ENCODE measurements at places on chromosomes 12 and 14. TPM values are rescaled to one million over a fixed set of nuclear protein-coding genes. Genes with fewer than 3 reads are reported as not detected.

Gene LHX5
- total RNA-seq: not detected

Gene IL23A
- total RNA-seq: not detected

Gene TTC6
- 0.18 TPM for total RNA-seq

Gene ZNF641
- total RNA-seq: 10.2 TPM

Gene DBX2
- not detected for total RNA-seq

Gene OR6C76
- not detected for total RNA-seq

Gene POTEM
- total RNA-seq: not detected

Gene OTUB2
- total RNA-seq: 35.5 TPM

Gene PALS1
- total RNA-seq: 9.0 TPM

Data from suprapubic skin (tissue), 4 donors.